ENCODE measurements at places on chromosomes 2 and 18.

DNA sequence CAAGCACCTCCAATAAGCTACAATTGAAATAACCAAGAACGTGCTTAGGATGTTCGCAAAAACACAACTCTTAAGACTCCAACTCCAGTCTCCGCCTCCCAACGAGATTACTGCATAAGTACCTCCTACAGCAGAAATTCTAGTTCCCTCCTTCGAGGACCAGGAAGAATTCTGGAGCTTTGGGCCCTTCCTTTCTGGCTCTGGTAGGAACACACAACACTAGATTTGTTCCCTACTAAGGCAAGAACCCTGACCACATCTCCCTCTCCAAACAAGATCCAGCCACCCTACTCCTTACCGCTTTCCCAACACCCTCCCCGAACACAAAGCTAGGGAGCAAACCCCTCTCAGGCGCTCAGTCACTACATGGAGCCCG, 721 bp downstream of the ADAM17 start:
- DNase-seq: peak; percentile 86

DNA sequence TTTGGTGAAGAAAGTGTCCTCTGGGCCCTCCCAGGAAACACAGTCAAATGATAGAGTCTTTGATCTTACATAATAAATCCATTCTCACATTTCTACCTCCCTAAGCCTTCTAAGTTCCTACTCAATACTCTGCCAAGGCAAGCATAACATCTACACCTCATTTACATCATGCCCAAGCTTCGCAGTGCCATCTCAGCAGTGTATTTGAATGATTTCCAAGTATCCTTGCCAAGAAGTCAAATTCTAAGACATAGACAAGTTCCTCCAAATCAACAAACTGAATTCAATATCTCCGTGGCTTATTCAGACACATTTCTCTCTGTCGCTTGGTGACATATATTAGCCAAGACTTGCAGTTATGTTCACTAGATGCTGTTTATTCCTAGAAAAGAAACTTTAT, 8.1 kb upstream of the MLPH start:
- DNase-seq: no peak

GRCh38 chr2:165563468-165564225, 94.1 kb downstream of the CSRNP3 start:
- peak; percentile 70 for DNase-seq

DNA sequence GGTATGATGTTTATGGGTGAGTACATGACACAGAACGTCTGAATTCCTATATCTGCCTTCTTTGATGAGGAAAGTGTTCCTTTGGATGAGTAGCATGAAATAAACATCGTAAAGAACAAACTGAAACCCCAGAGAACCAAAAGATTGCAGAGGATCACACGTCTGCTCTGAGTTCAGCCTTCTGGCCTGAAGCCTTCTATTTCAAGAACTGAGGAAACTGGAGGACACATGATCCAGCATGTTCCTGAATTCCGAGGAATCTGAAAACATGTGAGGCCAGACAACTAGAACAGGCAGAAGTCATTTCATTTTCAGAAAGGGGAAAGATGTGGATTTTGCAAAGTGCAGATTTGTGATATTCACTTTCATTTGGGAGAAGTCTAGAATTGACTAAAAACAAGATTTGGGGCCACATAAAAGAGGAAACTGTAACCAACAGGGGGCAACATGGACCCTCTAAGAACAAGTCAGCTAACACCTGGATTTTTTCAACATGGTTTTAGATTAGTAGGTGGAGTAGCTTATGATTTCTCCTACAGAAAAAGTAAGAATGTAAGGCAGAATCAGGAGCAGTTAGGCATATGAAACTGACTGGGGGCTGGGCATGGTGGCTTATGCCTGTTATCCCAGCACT, 8.3 kb downstream of the SULT6B1 start:
- no peak for DNase-seq

GRCh38 chr2:83055376-83056010, 1403.6 kb downstream of the SUCLG1 start:
- DNase-seq: no peak

GRCh38 chr2:230885463-230886130, 20.9 kb downstream of the ITM2C start:
- DNase-seq: no peak

- peak; percentile 94 for DNase-seq
Observed at GRCh38 chr2:88596141-88596830, 31.0 kb downstream of the EIF2AK3 start.

DNA sequence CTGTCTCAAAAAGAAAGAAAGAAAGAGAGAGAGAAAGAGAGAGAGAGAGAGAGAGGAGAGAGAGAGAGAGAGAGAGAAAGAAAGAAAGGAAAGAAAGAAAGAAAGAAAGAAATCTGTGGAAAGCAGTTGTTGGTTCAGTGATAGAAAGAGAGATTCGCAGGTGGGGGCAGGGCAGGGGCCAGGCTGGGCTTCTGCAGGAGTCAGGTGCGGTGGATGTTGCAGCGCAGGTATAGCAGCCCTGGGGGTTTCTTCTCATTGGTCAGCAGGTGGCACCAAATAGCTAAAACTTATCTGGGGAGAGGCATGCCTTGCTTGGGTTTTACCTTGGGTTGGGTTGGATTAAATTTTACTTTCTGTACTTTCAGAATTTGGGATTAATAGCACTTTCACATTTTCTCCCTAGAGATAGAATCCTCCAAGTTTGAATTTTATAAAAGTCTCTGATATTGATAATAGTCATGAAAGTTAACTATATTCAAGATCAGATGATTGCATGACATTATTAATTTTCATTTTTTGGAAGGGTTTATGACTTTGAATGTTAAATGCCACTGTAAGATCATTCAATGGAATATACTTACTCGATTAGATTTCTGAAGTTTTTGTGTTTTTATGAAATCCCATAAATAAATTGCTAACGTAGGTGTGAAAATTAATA, 66.6 kb downstream of the SPTBN1 start:
- DNase-seq: peak; percentile 82

- no peak for DNase-seq
Observed at GRCh38 chr18:25895518-25895917, 194.9 kb downstream of the SS18 start.

GRCh38 chr2:102660070-102660469, 40.7 kb downstream of the SLC9A2 start:
- no peak for DNase-seq

GRCh38 chr2:120352696-120353590, 7.0 kb downstream of the INHBB start:
- DNase-seq: no peak

- no peak for DNase-seq
Observed at GRCh38 chr2:107717661-107718060, 109.0 kb upstream of the RGPD4 start.

DNA sequence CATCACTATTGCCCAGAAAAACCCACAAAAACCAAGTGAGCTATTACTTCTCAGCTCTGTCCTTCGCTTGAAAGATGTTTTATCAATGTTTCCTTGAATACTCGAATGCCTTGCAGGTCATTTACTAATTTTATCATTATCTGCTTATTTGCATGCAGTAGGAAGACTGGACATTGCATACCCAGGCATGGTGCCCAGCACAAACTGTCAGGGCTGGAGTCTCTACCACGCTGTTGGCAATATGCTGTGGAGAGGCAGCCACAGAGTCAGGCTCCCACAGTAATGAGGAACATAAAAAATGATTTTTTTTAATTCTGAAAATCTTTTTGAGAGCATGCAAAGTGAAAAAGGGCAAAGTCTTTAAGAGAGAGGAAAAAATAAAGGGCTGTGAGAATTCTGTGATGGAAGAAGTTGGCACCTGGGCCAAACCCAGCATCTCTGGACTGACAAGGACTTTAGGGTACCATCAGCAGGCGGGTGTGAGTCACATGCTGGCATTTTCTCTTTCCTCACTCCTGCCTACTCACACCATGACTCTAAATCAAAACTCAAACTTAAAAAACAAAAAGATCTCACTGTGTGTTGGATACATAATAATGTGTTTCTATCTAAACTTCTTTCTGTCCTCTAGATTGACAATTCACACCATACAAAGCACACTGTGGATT, 709.8 kb upstream of the FANCL start:
- no peak for DNase-seq

DNA sequence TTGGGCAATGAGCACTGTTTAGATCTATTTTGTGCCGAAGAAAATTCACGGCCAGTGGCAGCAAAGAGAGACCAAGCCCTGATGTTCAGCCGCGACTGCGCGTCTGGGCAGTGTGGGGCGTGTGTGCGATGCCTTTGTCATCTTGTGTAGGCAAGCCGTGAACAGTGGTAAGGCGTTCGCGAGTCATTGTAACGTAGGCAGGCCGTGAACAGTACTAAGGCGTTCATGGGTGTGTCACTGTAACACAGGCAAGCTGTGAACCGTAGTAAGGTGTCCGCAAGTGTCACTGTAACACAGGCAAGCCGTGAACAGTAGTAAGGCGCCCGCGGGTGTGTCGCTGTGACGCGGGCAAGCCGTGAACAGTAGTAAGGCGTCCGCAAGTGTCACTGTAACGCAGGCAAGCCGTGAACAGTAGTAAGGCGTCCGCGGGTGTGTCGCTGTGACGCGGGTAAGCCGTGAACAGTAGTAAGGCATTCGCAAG, 99.9 kb downstream of the NFATC1 start:
- no peak for DNase-seq

GRCh38 chr2:149690825-149691224, 103.2 kb upstream of the MMADHC start:
- DNase-seq: no peak
